Activated CD4-positive, alpha-beta memory T cell treated with anti-CD3 and anti-CD28 coated beads, Interleukin-2, amount 10 ng/mL, durations not matched to agents 7 days and 5 days (primary cell): ENCODE measurements at places on chromosomes 16 and 17. TPM values are rescaled to one million over a fixed set of nuclear protein-coding genes. Genes with fewer than 3 reads are reported as not detected.
A peak's percentile ranks its signal among the peaks of the same experiment; 100 is the strongest.

- no peak overlapping the region for H3K4me3 ChIP-seq
- H3K27ac ChIP-seq: no peak overlapping the region
- no peak for DNase-seq
- no peaks in the 10 kb centered on the region for H3K36me3 ChIP-seq
- no peaks in the 10 kb centered on the region for H3K27me3 ChIP-seq
Measured at GRCh38 chr16:49012961-49013726, 268.5 kb downstream of the CBLN1 start.

The ENGASE gene
- 28.5 TPM for total RNA-seq

The NPIPB8 gene
- total RNA-seq: 0.30 TPM

DNA sequence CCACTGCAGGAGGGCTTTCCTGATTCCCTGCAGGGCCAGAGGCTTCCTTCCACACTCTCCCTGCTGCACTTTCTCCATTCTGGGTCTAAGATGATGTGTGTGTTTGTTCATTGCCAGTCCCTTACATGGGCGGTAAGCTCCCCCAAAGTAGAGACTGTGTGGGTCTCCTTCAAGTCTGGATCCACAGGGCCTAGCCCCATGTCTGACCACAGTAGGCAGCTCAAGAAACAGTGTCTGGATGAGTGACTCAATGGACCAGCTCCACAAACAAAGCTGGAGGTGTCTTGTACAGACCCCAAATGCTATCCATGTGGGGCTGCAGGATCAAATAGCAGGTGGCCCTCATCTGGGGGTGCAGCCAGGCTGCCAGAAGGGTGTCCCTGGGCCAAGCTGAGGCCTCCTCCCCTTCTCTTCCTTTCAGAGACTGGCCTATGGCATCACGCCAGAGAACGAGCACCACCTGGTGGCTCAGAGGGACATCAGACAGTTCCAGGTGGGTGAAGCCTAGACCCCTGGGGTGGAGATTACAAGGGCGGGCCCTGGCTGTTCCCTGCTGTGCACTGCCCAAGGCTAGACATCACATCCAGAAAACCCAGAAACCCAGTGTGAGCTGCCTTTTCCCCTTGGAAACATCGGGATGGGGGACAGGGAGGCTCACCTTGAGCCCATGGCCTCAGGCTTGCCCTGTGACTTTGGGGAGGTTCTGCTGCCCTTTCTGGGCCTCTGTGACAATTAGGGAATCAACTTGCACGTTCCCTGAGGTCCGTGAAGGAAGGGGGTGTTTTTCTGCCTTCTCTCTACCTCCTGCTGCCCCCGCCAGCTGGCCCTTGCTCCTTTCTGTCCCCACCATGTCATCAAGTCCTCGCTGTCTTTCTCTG is 45.9 kb downstream of the SLC6A2 start:
- H3K4me1 ChIP-seq: peaks cover 7% of the 10 kb centered on the region
- no peak overlapping the region for H3K4me3 ChIP-seq
- peak; percentile 46 for DNase-seq
- no peak overlapping the region for H3K27ac ChIP-seq
- H3K27me3 ChIP-seq: peaks cover 8% of the 10 kb centered on the region

The COL1A1 gene
- total RNA-seq: 0.55 TPM

DNA sequence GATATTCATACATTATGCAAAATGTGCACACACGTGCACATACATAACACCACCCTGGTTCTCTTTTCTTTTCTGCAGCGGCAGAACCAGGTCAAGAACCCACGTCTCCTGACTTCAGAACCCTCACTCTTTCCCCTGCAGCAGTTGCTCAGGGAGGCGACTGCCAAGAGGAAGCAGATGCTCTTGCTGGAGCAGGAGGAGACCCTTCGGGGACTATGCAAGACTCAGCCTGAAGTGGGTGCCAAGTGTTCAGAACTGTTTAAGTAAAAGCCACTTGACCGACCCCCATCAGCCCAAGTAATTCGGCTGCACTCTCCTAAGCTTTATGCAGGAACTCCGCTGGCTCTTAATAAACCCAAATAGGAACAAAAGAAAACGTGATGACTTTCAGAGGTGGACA is 193.8 kb downstream of the SLC39A11 start:
- H3K27ac ChIP-seq: no peak overlapping the region
- no peaks in the 10 kb centered on the region for H3K36me3 ChIP-seq
- no peaks in the 10 kb centered on the region for H3K27me3 ChIP-seq
- H3K4me1 ChIP-seq: no peaks in the 10 kb centered on the region

The TP53TG3F gene
- total RNA-seq: not detected

The TEKT3 gene
- not detected for total RNA-seq

- DNase-seq: no peak
- H3K4me1 ChIP-seq: no peaks in the 10 kb centered on the region
- no peaks in the 10 kb centered on the region for H3K27me3 ChIP-seq
Measured at GRCh38 chr17:19487024-19487600, 46.5 kb upstream of the SLC47A1 start.

The FOXO3B gene
- total RNA-seq: 1.8 TPM

DNA sequence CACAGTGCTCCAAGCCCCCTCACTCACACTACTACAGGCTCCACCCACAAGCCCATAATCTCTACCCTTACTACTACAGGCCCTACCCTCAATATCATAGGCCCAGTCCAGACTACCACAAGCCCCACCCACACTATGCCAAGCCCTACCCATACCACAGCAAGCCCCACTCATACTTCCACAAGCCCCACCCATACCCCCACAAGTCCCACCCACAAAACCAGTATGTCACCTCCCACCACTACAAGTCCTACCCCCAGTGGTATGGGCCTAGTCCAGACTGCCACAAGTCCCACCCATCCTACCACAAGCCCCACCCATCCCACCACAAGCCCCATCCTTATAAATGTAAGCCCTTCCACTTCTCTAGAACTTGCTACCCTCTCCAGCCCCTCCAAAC is 13.8 kb downstream of the RIPOR1 start:
- peaks cover 2% of the 10 kb centered on the region for H3K27me3 ChIP-seq
- peak overlapping the region; percentile 10 for H3K27ac ChIP-seq
- H3K36me3 ChIP-seq: peaks cover 23% of the 10 kb centered on the region
- peak; percentile 91 for DNase-seq

DNA sequence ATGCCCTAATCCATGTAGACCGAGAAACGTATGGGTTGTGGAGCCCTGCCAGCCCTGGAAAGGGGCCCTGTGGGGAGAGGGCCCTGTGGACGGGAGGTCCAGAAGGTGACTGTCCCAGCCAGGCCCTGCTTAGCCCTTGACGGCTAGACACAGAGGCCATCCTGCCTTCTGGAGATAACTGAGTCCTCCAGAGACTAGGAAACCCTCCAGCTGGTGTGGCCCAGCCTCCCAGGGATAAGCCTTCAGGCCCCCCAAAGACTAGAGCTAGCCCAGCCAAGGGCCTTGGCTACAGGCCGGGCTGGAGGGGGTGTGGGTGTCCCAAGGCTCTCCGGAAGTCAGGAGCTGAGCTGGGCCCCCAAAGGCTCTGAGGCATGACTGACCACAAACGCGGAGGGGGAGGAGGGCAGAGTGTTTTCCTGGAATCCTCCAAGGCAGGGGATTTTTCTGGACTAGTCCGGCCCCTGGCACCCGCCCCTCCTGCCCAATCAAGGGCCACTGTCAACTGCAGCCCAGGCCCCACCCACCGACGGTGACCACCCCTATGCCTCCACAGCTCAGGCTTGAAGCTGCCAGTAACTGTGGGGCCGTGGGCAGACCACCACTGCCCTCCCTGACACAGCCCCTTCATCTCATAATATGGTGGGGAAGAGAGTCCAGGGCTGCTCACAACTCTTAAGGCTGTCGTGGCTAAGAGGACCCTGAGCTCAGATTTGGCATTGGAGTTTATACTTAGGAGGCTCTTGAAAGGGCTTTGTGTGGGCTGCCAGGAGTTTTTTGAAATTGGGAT is 885 bp upstream of the VASN start:
- H3K4me1 ChIP-seq: peaks cover 10% of the 10 kb centered on the region
- H3K36me3 ChIP-seq: peaks cover 13% of the 10 kb centered on the region
- no peak overlapping the region for H3K4me3 ChIP-seq
- no peak for DNase-seq
- H3K27me3 ChIP-seq: no peaks in the 10 kb centered on the region

The UBE2I gene
- 198 TPM for total RNA-seq

The WNT3 gene
- total RNA-seq: not detected

DNA sequence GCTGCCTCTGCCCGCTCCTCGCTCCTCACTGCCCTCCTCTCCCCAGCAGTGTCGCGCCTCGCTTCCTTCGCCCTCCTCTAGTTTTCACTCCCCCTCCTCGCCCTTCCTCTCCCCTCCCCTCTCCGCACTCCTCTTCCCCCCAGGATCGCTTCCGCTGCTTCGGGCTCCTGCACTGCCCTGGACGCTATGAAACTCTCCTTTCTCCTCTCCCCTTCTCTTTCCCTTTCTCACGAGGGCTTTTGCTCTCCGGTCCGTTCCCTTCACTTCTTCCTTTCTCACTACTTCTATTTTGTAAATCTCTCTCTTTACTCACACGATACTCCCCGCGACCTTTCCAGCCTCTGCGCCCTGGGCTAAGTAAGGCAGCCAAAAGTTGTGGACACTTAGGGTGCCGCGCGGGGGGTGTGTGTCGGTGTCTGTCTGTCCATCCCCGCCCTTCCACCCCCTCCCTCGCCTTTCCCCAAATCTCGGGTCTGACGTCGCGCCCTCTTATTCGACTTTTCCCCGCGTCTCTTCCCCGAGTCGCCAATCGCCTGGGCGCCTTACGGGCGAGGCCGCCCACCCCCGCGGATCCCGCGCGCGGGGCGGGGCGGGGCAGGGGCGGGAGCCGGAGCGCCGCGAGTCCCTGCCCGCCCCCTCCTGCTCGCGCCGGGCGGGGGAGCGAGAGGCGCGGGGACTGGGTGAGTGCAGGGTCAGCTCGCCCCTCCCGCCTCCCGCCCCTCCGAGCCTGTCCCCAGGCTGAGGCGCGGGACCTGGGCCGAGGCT is at the start of gene IRX3:
TSS of gene IRX3 (minus strand) at position 422 of the 765 bp plus-strand sequence. CDS start 737 bp downstream, outside the sequence.
- peaks cover 72% of the 10 kb centered on the region for H3K27me3 ChIP-seq
- H3K4me1 ChIP-seq: peaks cover 30% of the 10 kb centered on the region
- peak; percentile 37 for DNase-seq
- peak within 1 kb of the TSS; percentile 10 for H3K27ac ChIP-seq

GRCh38 chr17:76530095-76530723 is 7.3 kb downstream of the CYGB start:
- H3K27ac ChIP-seq: no peak overlapping the region
- peaks cover 8% of the 10 kb centered on the region for H3K4me1 ChIP-seq
- DNase-seq: no peak
- H3K36me3 ChIP-seq: no peaks in the 10 kb centered on the region

The UNK gene
- 26.1 TPM for total RNA-seq

DNA sequence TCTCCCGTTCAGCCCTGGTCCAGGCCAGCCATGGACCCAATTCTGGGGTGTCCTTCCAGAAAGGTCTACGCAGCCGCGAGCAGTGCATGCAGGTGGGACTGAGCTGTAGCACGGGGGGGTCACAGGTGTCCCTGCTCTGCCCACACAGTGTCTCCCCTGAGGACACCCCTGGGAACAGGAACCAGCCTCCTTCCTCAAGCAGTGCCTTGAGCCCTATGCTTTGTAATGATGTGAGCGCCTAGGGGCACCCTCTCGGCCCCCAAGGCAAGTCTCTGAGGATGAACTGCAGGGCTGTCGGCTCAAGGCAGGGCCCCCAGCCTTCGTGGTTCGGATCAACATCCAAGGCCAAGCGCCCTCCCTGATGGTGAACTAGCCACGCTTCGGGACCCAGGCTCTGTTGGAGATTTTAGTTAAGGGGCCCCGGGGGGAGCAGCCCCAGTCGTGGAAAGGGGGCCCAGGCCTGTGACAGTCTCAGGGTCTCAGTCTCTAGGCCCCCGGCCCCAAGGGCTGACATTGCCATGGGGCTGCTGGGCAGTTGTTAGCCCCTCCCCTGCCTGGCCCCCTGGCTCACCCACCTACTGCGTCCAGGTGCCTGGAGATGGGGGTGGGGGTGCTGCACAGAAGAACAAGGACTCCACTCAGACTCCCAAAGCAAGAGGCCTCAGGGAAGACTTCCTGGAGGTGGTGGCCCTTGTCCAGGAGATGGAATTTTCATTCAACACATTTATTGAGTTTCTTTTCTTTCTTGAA is 2.3 kb downstream of the IL17C start:
- H3K4me3 ChIP-seq: no peak overlapping the region
- peaks cover 41% of the 10 kb centered on the region for H3K4me1 ChIP-seq
- peaks cover 30% of the 10 kb centered on the region for H3K36me3 ChIP-seq
- DNase-seq: no peak

The MFSD6L gene
- not detected for total RNA-seq

GRCh38 chr16:27363797-27364196 is 38.2 kb upstream of the IL21R start:
- no peaks in the 10 kb centered on the region for H3K27me3 ChIP-seq
- peaks cover 71% of the 10 kb centered on the region for H3K36me3 ChIP-seq
- no peak overlapping the region for H3K4me3 ChIP-seq
- no peak overlapping the region for H3K27ac ChIP-seq
- no peak for DNase-seq
- peaks cover 48% of the 10 kb centered on the region for H3K4me1 ChIP-seq

GRCh38 chr17:1697681-1698080 is 12.5 kb downstream of the TLCD2 start:
- H3K4me1 ChIP-seq: no peaks in the 10 kb centered on the region
- H3K27ac ChIP-seq: no peak overlapping the region
- no peak for DNase-seq
- H3K36me3 ChIP-seq: no peaks in the 10 kb centered on the region
- H3K4me3 ChIP-seq: no peak overlapping the region

The SHMT1 gene
- total RNA-seq: 38.1 TPM
